ENCODE measurements at places on chromosomes 16 and 17.
A peak's percentile ranks its signal among the peaks of the same experiment; 100 is the strongest.

GRCh38 chr17:43723697-43724359 lies 34.8 kb downstream of the SOST start:
- DNase-seq, result peak; percentile 93

DNA sequence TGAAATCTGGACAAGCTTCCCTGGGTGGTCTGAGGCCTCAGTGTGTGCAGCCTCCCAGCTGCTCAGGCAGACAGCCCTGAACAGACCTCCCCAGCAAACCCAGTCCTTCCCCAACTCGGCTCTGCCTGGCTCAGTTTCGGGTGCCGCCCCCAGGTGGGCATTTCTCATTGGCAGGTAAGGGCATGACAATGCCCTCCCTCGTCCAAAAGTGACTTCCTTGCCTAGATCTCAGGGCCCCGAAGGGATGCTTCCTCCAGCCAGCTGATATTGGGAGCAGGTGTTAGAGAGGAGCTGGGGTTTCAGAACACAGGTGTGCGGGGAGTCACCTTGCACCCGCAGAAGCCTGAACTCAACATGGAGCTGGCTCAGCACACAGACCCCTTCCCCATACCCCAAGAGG lies 3.8 kb upstream of the PPL start:
- DNase-seq, result no peak

DNA sequence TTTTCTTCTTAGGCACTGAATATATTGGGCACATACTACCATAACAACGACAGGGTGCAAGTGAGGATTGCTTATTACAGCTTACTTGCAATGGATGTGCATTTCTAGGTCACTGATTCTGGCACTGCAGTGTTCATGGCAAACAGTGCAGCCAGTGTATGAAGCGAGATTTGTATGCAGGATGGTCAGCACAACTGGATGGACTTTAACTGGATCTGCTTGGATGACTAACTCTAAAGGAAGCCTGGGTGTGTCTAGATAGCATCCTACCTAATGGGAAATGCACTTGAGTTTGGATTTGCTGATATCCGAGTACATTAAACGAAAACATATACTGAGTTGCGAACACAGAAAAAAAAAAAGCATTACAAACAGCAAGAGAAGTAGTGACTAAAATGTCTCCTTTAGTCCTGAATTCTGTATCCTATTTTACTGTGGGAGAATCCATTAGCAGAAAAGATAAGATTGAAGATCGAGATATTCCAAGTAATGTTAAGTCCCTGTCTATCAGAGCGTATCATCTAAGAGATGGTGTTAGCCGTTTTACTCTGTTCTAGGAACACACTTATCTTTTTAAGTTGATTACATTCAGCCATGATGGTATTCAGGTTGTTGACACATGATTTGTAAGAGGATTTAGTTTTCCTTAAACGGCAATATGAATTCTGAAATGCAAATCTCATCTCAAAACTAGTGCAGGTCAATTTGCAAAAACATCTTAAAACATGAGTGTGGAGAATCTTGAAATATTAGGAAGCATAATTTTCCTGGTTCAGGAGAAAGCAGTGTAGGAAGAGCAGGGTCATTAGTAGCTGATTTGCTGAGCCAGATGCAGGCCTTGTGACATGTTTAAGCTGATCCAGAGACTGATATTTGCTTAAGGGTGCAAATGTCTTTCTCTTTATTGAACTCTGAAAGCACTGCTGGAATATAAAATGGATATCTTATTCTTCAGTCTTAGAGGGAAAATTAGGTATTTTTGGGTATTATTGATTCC lies 142.6 kb upstream of the CPHXL start:
- DNase-seq, result no peak

DNA sequence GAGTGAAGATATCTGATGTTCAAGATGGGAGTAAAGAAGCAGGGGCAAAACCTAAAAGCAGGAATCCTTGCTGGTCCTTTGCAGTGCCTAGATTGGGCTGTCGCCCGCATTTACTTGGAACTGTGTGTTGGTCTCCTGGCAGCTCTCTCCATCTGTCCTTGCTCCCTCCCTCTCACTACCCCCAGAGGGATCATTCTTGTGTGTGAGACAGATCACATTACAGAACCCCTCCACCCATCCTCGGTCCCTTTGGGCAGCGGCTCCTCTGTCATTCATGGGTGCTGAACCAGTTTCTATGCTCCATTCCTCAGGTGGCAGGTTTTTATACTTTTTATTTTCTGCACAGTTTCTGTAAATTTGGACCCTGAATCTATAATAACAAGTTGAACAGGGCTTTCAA lies 99.4 kb upstream of the MYOCD start:
- no peak for DNase-seq

DNA sequence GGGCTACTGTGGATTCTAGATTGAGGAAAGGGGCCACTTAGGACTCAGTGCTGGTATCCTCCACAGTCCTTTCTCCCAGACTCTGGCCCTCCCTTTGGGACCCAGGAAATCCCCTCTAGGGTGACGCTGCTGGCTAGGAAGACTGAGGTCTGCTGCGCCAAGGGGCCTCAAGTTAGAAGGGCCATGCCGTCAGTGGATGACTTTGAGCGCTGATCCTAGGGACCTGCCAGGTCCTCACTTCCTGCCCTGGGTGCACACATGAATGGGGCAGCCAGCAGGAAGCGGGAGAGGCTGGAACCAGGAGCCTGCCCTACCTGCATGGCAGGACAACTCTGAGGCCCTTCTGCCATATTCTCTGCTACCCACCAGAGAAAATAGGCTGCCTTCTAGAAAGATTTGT lies 145.0 kb downstream of the RAB11FIP4 start:
- DNase-seq, result no peak

Data from LHCN-M2 (cell line).